ENCODE measurements at places on chromosomes 11 and 22. TPM values are rescaled to one million over a fixed set of nuclear protein-coding genes. Genes with fewer than 3 reads are reported as not detected.

Gene OR10W1
- not detected for total RNA-seq

- H3K4me1 ChIP-seq, result no peaks in the 10 kb centered on the region
- DNase-seq, result no peak
- no peak overlapping the region for H3K27ac ChIP-seq
Measured at GRCh38 chr11:97691061-97691460, 1301.2 kb downstream of the JRKL start.

- DNase-seq, result no peak
- no peak overlapping the region for H3K27ac ChIP-seq
- H3K36me3 ChIP-seq, result no peaks in the 10 kb centered on the region
- no peaks in the 10 kb centered on the region for H3K27me3 ChIP-seq
- H3K4me1 ChIP-seq, result no peaks in the 10 kb centered on the region
Measured at GRCh38 chr11:62069374-62069773, 54.4 kb upstream of the INCENP start.

DNA sequence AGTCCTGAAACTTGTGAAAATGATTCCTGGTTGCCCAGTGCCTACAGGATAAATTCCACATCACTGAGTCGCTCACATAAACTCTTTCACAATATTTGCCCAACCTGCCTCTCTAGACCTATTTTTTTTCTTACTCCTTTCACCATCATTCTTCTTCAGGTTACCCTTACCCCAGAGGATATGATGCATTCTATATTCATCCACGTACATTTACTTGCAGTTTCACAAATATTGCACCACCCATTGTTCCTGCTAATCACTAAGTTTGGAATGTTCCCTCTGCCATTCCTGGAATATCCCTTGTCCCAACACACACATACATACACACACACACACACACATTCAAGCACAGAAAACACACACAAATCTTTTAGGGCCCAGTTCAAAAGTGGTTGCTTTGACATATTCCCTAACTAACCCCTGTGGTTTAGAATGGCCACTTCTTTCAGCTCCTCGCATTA is 379.5 kb downstream of the ETS1 start:
- H3K4me3 ChIP-seq, result no peak overlapping the region
- H3K4me1 ChIP-seq, result no peaks in the 10 kb centered on the region
- H3K27me3 ChIP-seq, result no peaks in the 10 kb centered on the region
- H3K36me3 ChIP-seq, result no peaks in the 10 kb centered on the region
- H3K27ac ChIP-seq, result no peak overlapping the region
- DNase-seq, result no peak

- no peaks in the 10 kb centered on the region for H3K36me3 ChIP-seq
- DNase-seq, result no peak
- no peaks in the 10 kb centered on the region for H3K27me3 ChIP-seq
Measured at GRCh38 chr22:29607426-29607825, 4.0 kb downstream of the NF2 start.

DNA sequence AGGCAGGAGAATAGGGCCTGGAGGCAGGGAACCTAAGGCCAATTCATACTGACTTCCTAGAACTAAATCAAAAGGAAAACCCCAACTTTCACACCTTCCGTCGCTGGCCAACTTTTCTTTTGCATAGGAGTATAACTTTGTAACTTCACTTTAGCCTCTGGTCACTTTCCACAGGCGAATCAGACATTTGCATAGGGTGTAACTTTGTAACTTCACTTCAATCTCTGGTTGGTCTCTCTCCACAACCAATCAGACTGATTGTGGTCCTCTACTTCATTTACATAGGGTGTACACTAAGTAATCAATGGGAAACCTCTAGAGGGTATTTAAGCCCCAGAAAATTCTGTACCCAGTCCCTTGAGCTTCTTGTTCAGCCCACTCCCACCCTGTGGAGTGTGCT is 11.5 kb upstream of the TMPRSS4 start:
- H3K36me3 ChIP-seq, result no peaks in the 10 kb centered on the region
- H3K27ac ChIP-seq, result no peak overlapping the region
- H3K27me3 ChIP-seq, result no peaks in the 10 kb centered on the region

- H3K4me3 ChIP-seq, result no peak overlapping the region
- no peaks in the 10 kb centered on the region for H3K36me3 ChIP-seq
- H3K4me1 ChIP-seq, result peaks cover 34% of the 10 kb centered on the region
- H3K27ac ChIP-seq, result no peak overlapping the region
- DNase-seq, result no peak
- H3K27me3 ChIP-seq, result peaks cover 22% of the 10 kb centered on the region
Measured at GRCh38 chr11:724778-725386, 18.9 kb downstream of the EPS8L2 start.

Gene RFPL3
- not detected for total RNA-seq
